Ovary (tissue), 10 donors: ENCODE measurements at places on chromosomes 2 and 18.

DNA sequence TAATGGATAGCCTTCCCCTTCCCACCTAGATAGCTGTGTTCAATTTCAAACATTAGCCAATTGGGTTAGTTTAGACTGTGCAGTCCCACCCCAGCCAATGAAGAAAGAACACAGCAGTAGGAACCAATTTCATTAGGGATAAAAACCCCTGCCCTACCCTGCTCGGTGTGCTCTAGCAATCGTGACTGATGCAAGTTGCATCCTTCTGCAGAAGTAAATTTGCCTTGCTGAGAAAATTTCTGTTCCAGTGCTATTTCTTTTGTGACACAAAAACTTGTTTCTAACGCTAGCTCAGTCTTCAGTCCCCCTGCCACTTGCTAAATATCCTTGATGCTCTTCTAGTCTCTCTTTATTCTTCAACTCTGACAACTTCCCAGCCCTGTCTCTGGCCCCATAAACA lies 15.2 kb upstream of the SAP130 start:
- no peak for DNase-seq

GRCh38 chr2:18855027-18855426 lies 265.7 kb upstream of the NT5C1B start:
- DNase-seq: no peak

DNA sequence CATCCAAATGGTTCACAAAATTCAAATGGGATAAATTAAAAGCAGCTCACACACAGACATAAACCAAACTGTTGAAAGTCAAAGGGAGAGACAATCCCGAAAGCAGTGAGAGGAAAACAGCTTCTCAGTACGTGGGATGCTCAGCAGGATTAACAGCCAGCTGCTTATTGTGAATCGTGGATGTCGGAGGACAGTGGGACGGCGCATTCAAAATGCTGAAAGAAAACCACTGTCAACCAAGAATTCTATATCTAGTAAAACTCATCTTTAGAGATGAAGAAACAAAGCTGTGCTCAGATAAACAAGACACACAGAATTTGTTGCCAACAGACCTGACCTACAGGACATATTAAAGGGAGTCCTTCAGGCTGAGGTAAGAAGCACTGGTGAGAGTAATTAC lies 102.9 kb downstream of the NFATC1 start:
- no peak for DNase-seq

DNA sequence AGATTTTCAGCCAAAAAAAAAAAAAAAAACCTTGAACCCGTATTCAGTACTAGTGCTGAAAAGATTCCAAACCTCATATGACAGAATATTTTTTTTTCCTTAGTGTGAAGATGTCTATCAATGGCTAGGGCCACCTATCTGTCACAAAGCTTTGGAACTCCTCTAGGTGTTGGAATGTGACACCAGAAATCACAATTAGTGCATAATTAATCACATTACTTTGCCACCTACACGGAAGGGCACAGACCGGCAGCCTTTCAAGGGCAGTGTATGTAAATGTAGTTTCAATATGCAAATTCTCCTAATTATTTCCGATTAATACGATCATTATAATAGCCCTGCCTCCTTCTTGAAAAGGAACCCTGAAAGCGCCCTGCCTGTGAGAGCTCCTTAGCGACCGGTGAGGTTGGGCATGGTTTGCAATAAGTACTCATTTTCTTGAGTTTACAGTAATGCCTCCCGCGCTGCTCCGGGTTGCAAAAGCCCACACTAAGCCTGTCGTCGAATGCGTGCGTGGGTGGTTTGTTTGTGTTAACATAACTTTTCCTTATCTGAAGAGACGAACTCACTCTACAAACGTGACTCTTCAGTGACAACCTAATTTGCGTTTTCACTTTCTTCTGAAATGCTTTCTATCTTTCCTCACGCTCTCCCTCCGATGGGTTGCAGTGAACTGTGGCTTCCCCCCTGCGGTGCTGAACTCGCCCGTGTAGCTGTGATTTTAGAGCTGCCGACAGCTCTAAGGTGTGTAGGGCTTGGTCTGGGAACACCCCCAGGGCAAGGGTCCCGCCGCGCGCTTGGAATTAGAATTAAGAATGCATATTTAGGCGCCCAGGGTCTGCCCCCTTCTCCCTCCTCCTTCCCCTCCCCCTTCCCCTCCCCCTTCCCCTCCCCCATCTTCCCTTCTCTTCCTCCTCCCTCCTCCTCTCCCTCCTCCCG lies 765 bp upstream of the ID2 start:
- peak; percentile 74 for DNase-seq

DNA sequence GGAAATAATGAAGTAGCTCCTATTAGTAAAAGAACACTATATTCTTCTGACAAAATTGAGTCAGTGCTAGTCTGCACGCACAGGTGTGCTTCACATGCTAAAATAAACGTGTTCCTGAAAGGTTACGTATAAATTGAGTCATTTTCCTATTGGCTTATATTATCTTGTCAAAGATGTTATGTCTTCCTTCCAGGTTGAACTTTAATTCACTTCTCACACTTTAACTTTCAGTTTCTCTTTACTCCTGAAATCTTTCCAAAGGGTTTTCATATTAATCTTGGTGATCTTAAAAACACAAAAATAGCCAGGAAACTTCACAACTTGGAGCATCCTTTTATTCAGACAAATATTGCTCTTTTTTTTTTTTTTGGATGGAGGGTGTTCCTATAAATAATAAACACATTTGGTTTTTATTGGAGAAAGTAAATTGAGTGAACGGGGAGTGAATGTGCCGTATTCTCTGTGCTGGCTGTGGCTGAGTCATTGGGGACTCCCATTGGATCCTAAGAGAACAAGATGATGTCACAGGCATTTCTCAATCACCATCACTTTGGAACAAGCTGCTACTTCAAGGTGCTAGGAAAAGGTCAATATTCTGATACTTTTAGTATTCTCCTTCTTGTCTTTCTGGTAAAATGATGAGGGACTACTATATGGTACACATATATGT lies 150.2 kb upstream of the SPATS2L start:
- DNase-seq: no peak

DNA sequence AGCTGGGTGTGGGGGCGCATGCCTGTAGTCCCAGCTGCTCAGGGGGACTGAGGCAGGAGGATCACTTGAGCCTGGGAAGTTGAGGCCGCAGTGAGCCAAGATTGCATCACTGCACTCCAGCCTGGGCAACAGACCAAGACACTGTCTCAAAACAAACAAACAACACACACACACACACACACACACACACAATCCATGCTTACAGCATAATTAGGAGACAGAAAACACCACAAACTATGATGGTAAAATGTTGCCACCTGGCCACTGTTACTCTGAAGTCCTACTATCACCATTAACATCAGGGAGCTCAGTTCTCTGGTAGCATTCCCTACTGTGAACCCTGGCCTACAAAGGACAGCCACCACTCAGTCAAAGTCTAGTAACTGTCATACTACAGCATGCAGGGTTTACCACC lies 18.3 kb downstream of the DNPEP start:
- DNase-seq: peak; percentile 59

GRCh38 chr2:78237704-78238103 lies 715.5 kb upstream of the LRRTM4 start:
- DNase-seq: no peak

DNA sequence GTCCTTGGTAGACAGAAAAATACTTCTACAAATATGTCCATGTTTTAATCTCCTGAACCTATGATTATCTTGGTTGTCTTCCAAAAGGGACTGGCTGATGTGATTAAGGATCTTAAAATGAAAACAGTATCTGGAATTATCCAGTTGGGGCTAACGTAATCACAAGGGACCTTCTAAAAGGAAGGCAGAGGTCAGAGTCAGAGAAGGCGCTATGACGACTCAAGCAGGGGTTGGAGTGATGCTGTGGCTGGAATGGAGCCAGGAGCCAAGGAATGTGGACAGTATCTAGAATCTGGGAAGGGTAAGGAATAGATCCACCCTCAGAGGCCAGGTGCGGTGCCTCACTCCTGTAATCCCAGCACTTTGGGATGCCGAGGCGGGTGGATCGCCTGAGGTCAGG lies 4.2 kb upstream of the USP14 start:
- no peak for DNase-seq

DNA sequence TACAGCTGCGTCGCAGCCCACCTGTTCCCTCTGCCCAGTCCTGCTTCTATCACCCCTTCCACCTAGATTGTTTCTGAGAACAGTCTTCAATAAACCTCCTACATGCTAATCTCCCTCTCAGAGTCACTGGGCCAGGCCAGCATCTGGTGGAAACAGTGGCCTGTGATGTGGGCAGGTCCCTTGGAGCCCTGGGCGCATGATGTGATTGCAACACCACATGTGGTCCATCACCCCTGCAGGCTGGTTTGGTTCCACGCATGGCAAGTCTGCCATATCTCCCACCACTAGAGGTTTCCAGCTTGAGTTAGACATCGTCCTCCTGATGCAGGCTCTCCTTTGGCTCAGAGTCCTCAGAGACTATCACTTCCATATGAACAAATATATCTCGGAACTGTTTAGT lies 83.5 kb downstream of the PRKCE start:
- no peak for DNase-seq

DNA sequence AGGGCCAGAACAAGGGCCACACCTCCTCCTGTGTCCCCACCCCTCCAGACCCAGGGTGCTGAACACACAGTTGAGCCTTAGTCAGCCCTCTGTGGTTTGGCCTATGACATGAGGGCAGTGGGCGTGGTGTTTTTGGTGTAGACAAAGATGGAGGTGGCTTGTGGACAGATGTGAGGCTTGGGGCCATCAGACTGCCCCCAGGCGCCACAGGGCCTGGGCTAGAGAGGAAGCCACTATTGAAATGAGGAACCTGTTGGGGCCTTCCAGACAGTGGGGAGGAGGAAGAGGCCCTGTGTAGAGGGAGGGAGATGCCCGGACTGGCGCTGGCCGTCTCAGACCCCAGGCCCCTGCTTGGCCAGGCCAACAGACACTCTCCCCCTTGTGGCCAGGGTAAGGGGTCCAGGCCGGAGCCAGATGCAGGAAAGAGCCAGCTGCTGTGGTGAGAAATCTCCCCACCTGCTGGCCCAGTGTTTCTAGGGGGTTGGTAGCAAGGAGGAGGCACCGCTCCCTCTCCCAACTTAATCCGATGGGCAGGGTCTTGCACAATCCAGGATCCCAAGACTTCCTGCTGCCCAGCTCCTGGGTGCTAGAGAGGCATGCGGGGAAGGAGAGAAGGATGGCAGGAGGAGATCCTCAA lies 53.8 kb downstream of the SMAD7 start:
- DNase-seq: no peak

DNA sequence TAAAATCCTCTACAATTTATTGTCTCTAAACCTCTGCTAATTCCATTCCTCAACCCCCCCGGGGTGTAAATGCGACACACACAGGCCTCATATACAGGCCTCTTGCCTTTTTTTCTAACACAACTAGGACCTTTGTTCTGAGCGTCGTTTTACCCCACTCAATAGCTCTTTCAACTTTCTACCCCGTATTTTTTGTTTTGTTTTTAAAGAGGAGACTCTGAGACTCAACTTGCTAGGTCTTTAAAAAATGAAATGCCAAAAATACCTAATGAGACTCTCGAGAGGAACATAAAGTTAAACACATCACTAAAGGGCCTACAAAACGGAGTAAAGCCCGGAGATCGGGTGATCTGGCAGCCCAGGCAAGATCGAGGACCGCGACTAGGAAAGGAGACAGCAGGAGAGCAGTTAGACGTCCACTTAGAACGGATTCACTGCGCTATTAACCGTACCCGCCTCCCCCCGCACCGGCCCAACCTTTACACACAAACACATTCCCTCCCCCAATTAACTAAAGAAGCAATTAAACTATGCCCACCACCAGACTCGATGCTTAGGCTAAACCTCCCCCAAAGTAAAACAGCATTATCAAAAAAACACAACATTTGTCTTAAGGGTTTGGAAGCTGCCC lies 1.7 kb downstream of the TRIP12 start:
- DNase-seq: peak; percentile 45
